T-helper 1 cell (primary cell): ENCODE measurements at places on chromosomes 7 and 10.

GRCh38 chr10:57776688-57777432 is 490.8 kb downstream of the IPMK start:
- DNase-seq, result no peak

GRCh38 chr7:67549126-67549525 is 552.5 kb downstream of the TYW1 start:
- DNase-seq, result no peak

DNA sequence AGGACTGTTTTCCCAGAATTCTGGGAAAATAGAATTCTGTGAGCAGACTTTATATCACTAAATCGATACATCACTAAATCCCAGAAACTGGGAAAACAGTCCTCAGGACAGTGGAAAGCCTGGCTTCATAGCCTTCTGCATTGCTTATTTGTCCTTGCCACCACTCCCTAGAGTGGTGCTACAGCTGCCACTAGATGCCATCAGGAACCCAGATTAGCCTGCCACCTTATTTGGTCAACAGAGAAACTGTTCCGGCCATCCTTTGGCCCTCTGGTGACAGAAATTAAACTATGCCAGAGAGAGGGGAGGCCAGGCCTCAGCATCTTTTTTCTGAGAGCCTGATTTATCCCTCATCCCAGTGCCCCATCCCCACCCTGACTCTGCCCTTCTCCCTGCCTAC is 19.6 kb upstream of the NFKB2 start:
- DNase-seq, result no peak

GRCh38 chr7:133109816-133110215 is 27.9 kb upstream of the CHCHD3 start:
- DNase-seq, result no peak

DNA sequence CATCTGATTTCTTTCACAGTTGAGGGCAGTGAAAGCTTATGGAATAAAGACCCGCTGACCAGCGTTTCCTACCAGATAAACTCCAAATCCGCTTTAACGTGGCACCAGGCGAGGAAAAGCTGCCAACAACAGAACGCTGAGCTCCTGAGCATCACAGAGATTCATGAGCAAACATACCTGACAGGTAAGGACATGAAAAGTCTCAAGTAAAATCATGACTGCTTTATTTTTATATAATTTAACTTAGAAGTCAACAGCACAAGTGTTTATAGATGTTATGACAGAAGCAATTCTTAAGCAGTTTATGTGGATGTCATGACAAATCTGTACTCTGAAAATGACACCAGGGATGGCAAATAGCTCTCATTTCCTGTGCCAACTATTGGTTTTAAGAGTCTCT is 24.5 kb downstream of the MRC1 start:
- DNase-seq, result no peak

DNA sequence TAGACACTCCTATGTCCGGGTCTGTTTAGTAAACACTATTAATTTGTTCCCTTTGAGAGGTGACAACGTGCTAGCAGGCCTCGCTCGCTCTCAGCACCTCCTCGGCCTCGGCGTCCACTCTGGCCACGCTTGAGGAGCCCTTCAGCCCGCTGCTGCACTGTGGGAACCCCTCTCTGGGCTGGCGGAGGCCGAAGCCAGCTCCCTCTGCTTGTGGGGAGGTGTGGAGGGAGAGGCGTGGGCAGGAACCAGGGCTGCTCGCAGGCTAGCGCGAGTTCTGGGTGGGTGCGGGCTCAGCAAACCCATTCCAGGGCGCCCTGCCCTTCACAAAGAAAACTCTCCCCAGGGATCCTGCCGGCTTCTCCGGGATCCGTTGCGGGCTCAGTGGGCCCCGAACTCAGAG is 144.4 kb upstream of the CDCA7L start:
- no peak for DNase-seq

GRCh38 chr7:153422291-153423209 is 629.6 kb upstream of the DPP6 start:
- DNase-seq, result no peak

GRCh38 chr7:151279868-151280267 is 31.4 kb upstream of the SMARCD3 start:
- no peak for DNase-seq

DNA sequence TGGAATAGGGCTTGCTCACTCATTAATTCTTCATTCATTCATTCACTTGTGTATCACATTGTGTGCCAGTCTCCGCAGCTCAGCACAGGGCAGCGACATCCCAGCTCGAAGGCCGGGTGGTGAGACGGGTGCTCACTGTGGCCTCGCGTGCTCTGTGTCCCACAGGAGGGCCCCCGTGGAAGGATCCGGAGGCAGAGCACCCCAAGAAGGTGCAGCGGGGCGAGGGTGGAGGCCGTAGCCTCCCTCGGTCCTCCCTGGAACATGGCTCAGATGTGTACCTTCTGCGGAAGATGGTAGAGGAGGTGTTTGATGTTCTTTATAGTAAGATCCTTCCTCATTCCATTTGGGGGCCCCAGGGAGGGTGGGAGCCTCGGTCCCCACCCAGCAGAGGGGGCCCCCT is 61.6 kb downstream of the GTF2IRD1 start:
- DNase-seq, result no peak

GRCh38 chr10:68576118-68576517 is 16.0 kb downstream of the TET1 start:
- no peak for DNase-seq

- no peak for DNase-seq
Measured at GRCh38 chr7:75938921-75939320, 24.0 kb downstream of the POR start.

GRCh38 chr7:151456782-151457181 is 16.8 kb upstream of the CRYGN start:
- no peak for DNase-seq

DNA sequence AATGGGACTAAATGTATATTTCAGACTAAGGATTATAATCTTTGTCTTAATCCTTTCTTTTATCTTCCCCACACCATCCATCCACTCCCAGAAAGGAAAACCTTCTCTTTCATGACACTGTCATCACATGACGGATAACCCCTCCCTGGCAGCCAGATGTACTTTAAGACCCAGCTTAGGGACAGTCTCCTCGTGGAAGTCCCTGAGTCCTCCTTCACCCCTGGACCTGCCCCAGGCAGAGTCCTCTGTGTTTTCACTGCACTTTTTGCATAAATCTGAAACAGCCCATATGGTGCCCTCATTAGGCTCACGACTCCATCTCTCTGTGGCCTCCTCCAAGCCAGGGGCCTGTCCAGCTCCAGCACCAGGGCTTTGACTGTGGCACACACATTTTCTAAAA is 16.0 kb downstream of the NRAP start:
- DNase-seq, result no peak

- no peak for DNase-seq
Measured at GRCh38 chr7:151623766-151624165, 104.1 kb upstream of the RHEB start.

DNA sequence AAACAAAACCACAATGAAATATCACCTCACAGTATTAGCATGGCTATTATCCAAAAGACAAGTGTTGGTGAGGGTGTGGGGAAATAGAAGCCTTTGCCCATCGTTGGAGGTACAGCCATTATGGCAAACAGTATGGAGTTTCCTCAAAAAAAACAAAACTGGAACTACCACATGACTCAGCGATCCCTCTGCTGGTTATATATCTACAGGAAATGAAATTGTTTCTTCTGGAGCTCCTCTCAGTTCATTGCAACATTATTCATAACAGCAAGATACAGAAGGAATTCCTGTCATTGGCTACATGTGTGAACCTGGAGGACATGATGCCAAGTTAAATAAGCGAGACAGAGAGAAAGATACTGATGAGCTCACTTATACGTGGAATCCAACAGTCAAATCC is 2.4 kb upstream of the UBE3C start:
- DNase-seq, result no peak

- no peak for DNase-seq
Measured at GRCh38 chr10:21173802-21174714, 276.9 kb upstream of the NEBL start.

GRCh38 chr7:133052826-133053225 is 29.1 kb downstream of the CHCHD3 start:
- no peak for DNase-seq

GRCh38 chr10:64571056-64571455 is 1049.9 kb downstream of the REEP3 start:
- DNase-seq, result no peak

DNA sequence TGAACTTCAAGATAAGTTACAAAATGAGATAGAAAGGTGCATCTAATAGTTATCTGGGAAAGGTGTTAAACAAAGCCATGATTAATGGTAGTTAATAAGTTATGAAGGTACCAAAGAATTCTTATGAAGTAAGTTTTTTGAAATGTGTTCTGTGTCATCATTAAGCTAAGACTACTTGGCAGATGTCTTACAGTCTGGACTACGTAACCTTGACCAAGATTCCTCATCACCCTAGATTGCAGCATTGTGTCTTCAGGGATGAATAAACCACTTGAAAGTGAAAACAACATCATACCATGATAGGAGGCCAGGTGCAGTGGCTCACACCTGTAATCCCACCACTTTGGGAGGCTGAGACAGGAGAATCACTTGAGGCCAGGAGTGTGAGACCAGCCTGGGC is 48.2 kb downstream of the GOT1 start:
- no peak for DNase-seq

GRCh38 chr10:21617267-21617666 is 83.2 kb downstream of the MLLT10 start:
- no peak for DNase-seq

GRCh38 chr7:114217026-114217806 is 197.4 kb upstream of the FOXP2 start:
- DNase-seq, result no peak

DNA sequence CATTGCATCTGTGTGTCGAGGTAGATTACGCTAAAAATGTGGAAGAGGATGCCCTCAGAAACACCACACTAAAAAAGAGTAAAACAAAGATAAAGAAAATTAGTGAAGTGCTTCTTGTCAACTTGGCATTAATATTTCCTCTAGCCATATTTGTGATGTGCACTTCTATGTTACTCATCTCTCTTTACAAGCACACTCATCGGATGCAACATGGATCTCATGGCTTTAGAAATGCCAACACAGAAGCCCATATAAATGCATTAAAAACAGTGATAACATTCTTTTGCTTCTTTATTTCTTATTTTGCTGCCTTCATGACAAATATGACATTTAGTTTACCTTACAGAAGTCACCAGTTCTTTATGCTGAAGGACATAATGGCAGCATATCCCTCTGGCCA is 79.0 kb upstream of the SCIN start:
- no peak for DNase-seq

- DNase-seq, result no peak
Measured at GRCh38 chr10:33917069-33917780, 582.8 kb upstream of the NRP1 start.

GRCh38 chr7:44148166-44148565 is 7.0 kb upstream of the MYL7 start:
- DNase-seq, result no peak

DNA sequence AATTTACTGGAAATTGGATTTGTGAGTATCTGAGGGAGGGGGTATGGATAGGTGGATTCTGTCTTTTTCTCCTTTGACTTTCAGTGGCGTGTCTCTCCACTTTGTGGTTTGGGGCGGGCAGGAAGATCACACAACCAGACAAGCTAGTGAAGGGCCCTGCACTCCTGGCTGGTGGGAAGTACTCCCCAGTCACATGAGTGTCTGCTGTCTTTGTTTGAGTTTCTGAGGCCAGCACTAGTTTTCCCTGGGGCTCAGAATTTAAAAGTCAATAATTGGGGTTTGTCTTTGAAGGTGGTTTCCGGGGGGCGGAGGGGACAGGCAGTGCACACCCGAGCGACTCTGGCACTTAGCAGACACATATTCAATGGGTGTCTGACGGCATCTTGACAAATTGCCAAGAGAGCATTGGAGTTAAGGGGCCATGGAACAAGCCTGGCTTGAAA is 120.1 kb downstream of the WDFY4 start:
- DNase-seq, result no peak

DNA sequence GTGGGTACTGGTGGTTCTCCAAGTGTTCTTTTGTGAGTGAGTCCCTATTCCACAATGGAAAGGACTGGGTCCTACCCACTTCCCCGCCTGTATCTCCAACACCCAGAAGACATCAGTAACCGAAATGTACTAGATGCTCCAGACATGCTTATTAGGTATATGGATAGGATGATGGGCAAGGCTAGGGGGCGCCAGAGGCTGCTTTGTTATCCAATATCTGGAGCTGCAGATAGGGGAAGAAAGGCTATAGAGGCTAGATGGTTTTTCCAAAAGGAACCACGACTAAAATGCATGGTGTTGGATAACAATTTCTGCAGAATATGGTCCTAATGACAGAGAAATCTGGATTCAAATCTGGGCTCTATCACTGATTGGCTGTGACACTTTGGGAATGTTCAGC is 56.2 kb upstream of the TM9SF3 start:
- DNase-seq, result peak; percentile 10

DNA sequence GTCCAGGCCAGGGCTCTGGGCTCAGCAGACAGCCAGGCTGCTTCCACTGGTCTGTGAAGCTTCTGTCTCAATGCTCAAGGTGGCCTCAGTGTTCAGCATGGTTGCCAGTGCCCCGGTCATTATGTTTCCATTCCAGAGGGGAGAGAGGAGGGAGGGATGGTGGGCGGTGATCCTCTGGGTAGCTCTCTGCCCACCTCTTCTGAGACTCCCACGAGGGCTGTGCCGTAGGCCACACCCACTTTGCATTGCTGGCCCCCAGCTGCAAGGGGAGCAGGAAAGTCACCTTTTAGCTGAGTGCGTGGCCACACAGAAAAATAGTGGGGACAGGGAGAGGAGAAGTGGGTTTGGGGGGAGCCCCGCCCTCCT is 42.5 kb downstream of the FOXK1 start:
- DNase-seq, result no peak

DNA sequence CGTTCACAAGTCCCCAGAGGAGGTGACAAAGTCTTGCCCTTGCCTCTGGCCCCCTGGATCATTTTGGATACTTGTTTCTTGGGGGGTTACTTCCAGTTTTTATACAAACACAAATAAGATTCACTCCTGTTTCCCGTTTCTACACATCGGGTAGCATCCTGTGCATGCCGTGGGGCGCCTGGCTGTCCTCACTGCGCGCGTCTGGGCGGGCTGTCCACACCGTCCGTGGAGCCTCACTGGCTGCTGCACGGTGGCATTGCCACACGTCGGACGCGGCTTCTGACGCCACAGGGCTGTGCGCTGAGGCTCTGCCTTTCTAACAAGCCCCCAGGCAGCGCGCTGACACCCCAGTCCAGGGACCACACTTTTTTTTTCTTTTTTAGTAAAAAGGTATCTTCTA is 18.4 kb downstream of the BNIP3 start:
- no peak for DNase-seq

- no peak for DNase-seq
Measured at GRCh38 chr7:14179781-14180180, 190.3 kb upstream of the ETV1 start.

GRCh38 chr10:87550741-87551140 is 46.0 kb downstream of the MINPP1 start:
- DNase-seq, result no peak

- DNase-seq, result no peak
Measured at GRCh38 chr7:1925973-1926907, 256.2 kb downstream of the ELFN1 start.

GRCh38 chr10:10951675-10952074 is 66.0 kb upstream of the CELF2 start:
- DNase-seq, result no peak
